ENCODE measurements at places on chromosomes 7 and 10.
A peak's percentile ranks its signal among the peaks of the same experiment; 100 is the strongest.

DNA sequence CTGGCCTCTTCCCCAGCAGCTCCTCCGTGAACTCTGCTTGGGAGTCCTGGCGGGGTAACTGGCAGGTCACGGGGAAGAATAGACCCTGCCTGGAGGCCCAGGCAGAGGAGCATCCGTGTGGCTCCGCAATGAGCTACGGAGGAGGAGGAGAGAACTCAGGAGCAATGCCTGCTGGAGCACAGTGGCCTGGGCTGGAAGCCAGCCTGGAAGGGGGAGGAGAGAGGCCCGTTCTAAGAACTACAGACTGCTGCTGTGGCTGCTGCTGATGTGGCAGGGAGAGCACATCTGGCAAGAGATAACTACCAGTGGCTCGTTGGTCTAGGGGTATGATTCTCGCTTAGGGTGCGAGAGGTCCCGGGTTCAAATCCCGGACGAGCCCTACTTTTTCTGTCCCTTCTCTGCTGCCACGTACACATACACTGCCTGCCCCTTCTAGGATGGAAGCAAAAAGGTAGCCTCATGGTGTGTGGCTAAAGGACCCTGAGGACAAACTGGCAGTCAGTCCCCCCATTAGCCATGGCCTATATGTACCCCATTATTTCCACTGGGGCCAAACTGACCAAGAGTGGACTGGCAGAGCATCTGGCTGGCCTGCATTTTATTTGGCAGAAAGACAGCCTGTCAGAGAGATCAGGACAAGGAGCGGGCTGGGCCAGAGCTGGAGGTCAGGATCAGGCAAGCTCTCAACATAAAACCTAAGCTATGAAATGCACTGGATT lies 7.7 kb upstream of the OPN1SW start:
- no peak for DNase-seq

GRCh38 chr10:101331956-101332355 lies 22.0 kb upstream of the BTRC start:
- no peak for DNase-seq

GRCh38 chr10:102596506-102596971 lies 47.7 kb upstream of the TRIM8 start:
- DNase-seq: peak; percentile 54

DNA sequence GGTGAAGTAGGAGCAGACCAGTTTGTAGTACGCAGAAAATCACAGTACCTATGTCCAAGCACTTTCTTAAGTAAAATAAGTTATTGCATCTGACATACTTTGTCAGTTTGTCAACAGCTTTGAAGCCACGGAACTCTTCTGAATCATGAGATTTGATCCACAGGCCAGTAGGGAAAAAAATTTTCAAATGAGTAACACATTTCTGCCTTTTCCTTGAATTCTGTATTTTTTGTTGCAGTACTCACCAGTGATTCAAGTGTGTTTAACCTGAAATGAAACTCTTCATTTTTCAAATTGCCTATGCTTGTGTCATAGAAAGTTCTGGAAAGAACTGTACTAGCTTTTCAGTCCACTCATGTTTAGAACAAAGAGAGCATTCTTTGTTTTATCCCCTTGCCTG lies 337.7 kb downstream of the GATA3 start:
- DNase-seq: no peak

DNA sequence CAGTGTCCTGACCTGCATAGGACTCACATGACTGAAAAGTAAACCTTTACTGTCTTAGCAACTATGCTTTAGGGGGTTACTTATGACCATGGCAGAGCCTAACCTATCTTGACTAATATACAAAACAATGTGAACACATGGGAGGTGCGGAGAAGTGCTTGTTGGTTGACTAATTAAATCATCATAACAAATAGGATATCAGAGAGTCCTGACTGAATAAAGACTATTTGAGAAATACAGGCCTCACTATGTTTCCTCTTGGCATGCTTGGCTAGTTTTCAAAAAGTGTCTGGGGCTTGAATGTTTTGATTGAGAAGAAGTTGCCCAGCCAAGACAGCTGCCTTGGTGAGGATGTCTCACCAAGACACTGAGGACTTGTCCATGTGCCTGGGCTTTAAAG lies 104.4 kb upstream of the PHYHIPL start:
- DNase-seq: no peak

DNA sequence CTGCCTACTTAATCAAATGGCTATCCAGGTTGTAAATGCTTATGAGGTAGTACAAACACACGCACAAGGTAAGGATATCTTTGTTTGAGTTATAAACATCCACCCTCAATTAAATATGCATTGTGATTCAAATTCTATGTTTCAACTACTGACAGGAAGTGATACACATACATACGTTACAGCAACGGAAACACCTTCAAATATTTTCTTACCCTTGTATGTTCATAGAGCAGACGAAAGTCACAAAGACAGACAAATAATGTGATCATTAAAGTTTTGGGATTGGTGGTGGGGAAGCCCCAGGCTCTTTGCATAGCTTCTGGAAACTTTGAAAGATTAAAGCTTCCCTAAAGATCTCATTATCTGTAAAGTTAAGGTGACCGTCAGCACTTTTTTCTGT lies 521.0 kb downstream of the PARD3 start:
- no peak for DNase-seq

GRCh38 chr7:44152971-44153947 lies 12.1 kb upstream of the MYL7 start:
- DNase-seq: no peak

GRCh38 chr10:29603223-29603896 lies 31.4 kb downstream of the SVIL start:
- DNase-seq: peak; percentile 31

- no peak for DNase-seq
These were observed 100.0 kb downstream of the CLEC2L start for GRCh38 chr7:139623518-139623917.

GRCh38 chr7:30710669-30711068 lies 28.4 kb upstream of the CRHR2 start:
- no peak for DNase-seq

DNA sequence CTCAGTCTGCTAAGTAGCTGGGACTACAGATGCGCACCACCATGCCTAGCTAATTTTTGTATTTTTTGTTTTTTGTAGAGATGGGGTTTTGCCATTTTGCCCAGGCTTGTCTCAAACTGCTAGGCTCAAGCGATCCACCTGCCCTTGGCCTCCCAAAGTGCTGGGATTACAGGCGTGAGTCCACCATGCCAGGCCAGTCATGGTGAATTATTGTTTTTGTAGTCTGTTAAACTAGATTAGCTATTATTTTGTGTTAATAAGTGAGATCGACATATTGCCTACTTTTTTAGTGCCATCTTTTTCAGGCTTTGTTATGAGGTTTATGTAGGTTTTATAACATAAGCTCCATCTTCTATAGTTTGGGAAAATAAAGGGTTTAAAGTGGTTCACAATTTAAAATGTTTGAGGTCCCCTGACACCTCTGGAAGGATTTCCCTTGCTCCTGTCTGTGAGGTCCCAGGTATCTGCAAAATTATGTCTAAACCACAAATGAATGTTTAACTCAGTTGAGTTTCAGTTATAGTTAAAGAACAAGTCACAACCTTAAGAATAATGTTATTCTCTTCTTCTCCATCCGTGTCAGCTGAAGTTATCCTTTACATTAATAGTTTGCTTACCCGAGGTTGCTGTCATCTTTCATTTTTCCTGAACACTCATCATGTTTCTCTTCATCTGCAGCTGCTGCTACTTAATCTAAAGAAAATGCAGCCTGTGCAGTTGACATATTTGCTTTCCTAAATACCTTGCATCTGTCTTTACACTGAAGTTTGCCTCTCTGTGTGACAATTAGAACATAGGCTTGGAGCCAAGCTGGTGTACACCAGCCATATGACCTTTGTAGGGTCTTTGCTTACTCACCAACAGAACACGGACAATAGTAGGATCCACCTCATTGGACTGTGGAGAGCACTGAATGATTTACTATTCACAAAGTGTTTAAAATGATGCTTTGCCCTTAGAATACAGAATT lies 8.9 kb upstream of the VSTM4 start:
- DNase-seq: no peak

- peak; percentile 83 for DNase-seq
These were observed 7.3 kb downstream of the TSPAN15 start for GRCh38 chr10:69458430-69459100.

DNA sequence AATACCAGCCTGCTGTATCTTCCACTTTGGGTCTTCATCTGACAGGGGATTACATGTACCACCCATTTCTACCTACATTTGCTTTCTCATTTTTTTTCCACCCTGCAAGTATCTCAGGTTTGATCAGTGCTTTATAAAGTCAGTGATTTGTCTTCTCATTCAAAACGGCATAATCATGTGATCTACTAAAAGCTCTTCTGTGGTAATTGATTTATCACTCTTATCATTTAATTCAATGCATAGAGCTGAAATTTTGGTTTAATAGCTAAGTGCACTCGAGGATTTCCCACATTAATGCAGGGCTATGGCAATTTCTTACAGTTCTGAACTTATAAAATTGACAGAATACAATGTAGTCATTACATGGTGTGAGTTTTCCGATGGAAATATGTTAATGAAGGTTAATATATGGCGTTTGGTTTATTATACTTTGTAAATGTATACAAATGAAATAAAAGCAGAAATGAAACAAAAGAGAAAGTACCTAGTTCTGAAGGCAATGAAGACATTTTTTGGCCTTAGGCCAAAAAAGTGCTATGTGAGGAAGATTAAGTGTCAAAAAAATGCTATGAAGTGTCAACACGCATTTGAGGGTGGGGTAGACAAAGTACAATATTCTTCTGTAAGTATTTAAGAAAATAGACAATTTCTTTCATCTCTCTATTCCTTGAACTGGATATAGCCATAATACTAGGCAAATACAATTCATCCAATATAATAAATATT lies 457.3 kb downstream of the ETV1 start:
- DNase-seq: no peak

GRCh38 chr10:6491841-6492609 lies 88.1 kb downstream of the PRKCQ start:
- DNase-seq: no peak

GRCh38 chr10:132328738-132329137 lies 3.3 kb upstream of the LRRC27 start:
- DNase-seq: no peak

DNA sequence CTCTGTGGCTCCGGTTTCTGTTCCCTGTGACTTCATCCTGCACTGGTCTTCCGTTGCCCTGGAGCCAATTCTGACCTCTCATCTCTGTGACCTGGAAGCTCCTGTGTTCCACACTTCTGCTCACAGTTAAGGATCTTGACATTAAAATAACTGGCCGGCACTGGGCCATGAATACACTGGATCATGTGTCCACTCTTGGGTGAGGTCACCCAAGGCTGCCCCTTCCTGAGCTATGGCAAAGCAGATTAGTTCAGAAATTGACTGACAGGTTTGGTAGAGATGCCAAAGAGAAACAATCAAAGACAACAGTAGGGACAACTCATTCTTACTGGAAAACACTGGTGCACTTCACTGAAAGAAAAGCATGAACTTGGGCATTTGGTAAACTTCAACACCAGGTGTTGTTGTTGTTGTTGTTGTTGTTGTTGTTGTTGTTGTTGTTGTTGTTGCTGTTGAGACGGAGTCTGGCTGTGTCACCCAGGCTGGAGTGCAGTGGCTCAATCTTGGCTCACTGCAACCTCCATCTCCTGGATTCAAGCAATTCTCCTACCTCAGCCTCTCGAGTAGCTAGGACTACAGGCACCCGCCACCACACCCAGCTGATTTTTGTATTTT lies 36.7 kb upstream of the GRID1 start:
- no peak for DNase-seq

GRCh38 chr10:69817078-69817581 lies 15.4 kb downstream of the COL13A1 start:
- DNase-seq: peak; percentile 40

DNA sequence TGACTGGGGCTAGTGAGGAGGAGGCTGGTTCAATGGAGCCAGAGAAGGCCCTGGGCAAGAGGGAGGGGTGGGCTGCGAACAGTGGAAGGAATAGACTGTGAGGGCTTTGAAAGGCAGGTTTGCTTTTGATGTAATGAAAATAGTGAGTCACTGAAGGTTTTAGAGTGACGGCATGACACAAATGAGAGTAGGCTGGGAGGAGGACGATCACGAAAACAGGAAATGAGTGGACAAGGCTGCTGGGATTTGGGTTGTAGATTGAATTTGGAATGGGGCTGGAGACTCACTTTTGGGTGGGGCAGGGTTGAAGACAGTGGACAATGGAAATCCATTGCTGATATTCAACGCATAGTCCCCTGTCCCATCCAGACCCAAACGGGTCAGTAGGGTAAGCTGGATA lies 139.6 kb downstream of the CDH23 start:
- DNase-seq: peak; percentile 25

DNA sequence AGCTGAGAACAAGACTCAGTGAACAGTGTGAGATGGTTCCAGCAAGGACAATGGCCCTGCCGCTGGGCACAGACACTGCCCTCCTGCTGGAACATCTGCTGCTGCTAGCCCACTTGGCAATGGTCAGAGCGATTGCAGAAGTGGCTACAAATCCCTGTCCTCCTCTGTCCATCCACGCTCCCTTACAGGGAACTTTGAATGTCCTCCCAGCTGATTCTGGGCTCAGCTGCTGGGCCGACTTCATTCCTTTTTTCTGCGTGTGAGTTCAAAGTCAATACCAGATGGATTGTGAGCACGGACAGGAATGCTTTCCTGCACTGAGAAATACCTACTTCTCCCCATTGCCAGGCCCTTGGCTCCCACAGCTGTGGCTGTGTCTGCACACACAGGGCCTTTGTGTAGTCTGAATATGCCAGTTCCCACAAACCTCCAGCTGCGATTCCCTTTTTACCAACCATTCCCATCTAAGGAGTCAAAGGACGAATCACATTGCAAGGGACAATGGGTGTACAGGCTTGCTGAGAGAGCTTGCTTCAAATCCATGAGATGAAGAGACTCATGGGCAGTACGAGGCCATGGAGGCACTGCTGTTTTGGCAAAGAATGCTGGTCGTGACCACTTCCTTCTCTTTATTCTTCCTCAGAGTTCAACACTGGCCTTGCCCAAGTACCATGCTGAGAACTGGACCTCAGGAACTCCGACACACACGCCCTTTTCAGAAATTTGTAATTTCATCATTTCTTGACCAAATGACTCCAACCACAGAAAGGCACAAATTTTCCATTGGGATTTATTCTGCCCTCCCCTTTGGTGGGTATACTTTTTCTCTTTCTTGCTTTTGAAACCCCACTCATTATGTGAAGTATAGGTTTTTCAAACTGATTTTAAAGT lies 44.2 kb downstream of the BPGM start:
- DNase-seq: no peak

- DNase-seq: no peak
These were observed 76.2 kb downstream of the WDR11 start for GRCh38 chr10:120927352-120927751.

DNA sequence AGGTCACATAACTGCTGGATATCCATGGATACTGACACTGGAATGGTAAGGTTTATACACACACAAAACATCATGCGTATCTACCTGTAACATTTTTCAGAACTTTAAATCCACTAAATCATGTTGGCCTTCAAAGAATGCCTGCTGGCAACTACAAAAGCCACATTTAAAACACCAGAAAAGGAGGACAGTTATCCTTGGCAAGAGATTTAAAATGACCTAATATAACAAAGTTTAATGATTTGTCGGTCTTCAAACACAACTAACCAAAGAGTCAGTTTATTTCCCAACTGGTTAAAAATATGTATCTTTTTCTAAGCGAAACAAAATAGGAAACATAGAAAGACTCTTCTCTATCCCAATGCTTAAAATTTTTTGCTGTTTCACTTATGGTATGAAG lies 24.0 kb downstream of the WAPL start:
- DNase-seq: no peak

GRCh38 chr10:31171402-31172083 lies 139.9 kb upstream of the ZNF438 start:
- no peak for DNase-seq

- DNase-seq: peak; percentile 48
These were observed 5.5 kb upstream of the MDFIC start for GRCh38 chr7:114916261-114916892.

- no peak for DNase-seq
These were observed 69.7 kb upstream of the GRM3 start for GRCh38 chr7:86574006-86574405.
